ENCODE measurements at places on chromosomes 16 and 17. TPM values are rescaled to one million over a fixed set of nuclear protein-coding genes. Genes with fewer than 3 reads are reported as not detected.

DNA sequence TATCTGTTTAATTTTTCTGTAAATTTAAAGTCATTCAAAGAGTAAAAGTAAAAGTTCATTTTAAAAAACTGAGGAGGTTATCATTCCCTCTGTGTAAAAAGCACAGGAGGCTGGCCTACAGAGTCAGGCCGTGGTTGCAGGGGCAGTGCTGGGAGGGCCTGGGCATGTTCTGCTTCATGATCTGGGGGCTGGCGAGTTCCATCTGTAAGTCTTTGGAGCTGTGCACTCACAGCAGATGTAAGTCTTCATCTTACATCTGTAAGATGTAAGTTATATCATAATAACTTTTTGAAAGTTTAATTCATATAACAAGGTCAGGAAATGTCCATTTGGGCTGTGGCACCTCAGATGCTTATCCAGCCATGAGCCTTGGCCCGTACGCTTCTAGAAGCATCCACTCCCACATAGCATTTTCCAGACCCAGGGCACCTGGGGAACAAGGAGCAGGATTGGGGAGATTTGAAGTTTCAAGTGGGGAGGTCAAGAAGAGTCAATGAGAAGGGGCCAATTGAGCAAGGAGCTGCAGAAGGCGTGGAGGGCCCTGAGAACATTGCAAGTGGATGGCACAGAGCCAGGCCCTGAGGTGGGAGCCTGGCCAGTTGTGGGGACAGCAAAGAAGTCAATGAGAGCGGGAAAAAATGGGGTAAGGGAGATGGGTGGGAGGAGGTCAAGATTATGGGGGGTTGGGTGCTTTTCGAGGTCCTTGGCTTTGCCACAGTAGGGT is 54.1 kb downstream of the TNFRSF13B start:
- DNase-seq, result no peak

- DNase-seq, result no peak
Measured at GRCh38 chr16:80208015-80208414, 332.8 kb upstream of the DYNLRB2 start.

- DNase-seq, result no peak
Measured at GRCh38 chr17:17792037-17792550, 44.7 kb downstream of the SREBF1 start.

TMEM100 gene
- total RNA-seq, result 15.5 TPM

GRCh38 chr16:87056551-87056950 is 260.6 kb downstream of the C16orf95 start:
- no peak for DNase-seq

GRCh38 chr17:76272541-76273444 is 7.6 kb downstream of the UBALD2 start:
- DNase-seq, result no peak

DNA sequence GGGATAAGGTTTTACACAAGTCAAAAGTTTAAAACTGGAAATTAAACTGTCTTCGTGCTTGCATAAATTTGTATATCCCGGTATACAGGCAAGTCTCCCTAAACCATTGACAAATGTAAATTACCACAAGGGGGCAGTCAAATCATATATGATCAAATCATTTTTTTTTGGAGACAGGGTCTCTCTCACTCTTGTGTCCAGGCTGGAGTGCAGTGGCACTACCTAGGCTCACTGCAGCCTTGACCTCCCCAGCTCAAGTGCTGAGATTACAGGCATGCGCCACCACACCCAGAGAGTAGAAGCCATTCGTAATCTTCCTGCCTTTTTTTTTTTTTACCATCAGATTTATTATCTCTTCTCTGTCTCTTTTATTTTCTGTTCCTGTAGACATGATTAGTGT is 18.5 kb downstream of the TOP2A start:
- no peak for DNase-seq
